Heart left ventricle (tissue), 16 donors: ENCODE measurements at places on chromosomes 16 and 17.

DNA sequence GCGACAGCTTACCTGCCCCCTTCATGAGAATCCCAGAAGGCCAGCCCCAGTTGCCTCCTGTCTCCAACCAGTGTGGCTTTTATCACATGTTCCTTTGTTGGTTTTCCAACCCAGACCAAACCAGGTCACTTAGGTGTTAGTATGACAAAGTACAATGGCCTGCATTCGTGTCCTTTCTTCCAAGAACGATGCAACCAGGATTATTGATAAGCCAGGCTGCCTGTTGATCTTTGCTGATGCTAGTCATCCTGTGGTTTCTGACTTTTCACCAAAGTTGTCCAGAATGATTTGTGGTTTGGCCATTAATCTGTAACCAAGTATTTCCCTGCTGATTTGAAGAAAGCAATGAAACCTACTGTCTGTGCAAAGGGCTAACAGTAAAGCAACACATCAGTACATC is 191.4 kb downstream of the CYLD start:
- no peak for DNase-seq

DNA sequence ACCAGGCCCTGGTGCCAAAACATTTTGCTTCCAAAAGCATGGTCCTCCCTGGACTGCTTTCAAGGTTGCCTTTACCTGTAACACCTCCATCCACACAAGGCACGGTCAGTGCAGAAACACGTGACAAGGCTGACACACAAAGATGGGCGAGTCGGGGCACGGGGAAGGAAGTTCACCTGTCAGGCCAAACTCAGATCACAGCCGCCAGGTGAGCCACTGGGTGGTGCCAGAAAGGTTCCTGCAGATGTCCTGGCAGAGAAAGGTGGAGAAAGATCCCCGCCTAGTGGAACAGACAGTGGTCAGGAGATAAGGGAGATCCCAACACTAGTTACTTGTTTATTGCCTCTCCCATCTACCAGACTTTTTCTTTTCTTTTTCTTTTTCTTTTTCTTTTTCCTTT is 155.3 kb downstream of the AIPL1 start:
- no peak for DNase-seq

DNA sequence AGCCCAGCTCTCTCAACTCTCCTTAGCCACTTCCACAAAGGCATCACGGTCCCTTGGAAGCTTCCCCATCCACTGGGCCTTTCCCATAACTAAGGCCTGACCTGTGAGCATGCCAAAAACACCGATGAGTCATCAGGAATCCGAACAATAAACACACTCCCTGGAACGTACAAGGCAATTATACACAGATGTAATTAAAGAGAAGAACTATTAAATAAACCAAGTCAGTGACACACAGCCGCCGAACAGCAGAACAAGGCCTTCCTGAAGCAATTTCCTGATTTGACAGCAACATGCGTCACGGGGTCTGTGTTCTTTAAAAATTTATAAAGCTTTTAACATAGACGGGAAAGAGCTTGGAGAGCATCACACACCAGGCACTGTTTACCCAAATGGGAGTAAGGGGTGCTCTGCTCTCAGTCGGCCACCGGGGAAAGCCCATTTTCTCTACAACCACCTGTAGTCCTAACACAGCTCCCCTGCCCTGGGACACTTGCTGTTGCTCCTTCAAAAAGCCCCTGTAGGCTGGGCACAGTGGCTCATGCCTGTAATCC is 29.4 kb downstream of the COG7 start:
- DNase-seq: peak; percentile 76

DNA sequence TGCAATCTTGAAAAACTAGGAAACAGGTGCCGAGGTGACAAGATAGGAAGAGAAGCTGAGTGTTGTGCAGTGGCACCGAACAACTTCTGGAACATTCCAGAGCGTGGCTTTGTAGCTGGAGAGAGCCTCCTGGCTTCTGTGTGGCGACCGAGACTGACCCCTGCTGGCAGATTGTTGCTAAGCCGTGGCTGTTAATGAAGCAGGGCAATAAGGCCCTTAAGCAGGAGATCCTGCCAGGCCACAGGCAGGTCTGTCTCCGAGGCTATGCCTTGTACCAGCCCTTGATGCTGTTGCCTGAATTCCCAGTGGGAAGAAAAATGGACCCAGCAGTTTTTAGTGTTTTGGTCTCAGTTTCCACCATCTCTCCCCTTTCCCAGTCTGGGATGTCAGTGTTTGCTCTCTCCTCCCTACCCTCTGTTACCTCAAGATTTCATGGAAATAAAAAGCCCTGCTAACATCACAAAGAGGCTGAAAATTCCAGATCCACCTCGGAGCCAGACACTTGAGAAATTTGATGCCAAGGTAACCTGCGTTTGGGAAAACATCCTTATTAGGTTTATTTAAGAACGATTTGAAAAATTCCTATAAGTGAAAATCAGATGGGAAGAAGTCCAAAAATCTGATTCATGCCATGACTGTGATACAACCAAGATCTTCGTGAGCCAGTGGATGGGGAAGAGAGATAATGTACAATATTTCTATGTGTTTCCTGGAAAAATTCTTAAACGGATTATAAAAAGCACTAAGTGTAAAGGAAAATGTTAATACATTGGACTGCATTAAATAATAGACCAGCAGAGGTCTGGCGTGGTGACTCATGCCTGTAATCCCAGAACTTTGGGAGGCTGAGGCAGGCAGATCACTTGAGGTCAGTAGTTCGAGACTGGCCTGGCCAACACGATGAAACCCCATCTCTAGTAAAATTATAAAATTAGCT is 265.1 kb downstream of the PRKCA start:
- DNase-seq: peak; percentile 70

DNA sequence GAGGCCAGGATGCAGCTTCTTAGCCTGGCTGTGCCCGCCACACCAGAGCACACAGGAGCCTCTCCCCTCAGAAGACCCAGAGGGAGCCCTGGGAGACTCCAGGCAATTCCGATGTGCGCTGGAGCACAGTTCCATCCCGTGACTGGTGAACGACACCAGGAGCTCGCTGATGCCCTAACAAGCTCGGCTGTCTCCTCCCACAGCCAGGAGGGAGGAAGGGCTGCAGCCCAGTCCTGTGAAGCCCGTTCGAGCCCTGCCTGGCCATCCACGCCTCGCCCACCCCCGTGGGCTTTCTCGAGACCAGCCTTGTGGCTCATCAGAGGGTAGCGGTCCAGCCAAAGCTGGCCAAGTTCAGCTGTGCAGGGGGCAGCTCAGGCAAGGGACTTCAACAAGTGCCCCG is 21.8 kb upstream of the RASD1 start:
- DNase-seq: no peak

DNA sequence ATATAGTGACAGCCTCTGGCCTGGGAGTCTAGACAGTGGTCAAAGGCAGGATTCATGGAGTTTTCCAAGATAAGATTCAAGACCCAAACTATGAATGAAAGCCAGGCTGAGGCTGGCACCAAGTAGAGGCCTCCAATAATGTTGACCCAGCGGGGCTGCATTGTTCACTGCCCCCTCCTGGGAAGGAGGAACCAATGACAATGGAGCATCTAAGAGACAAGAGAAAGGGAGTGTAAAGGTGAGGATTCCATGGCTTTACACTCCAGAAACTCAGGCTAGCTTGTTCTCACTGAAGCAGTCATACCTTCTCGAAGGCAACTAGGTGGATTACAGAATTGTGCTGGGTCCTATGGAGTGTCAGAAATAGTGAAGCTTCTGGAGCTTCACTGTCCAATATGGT is 380.3 kb downstream of the WWOX start:
- DNase-seq: no peak

DNA sequence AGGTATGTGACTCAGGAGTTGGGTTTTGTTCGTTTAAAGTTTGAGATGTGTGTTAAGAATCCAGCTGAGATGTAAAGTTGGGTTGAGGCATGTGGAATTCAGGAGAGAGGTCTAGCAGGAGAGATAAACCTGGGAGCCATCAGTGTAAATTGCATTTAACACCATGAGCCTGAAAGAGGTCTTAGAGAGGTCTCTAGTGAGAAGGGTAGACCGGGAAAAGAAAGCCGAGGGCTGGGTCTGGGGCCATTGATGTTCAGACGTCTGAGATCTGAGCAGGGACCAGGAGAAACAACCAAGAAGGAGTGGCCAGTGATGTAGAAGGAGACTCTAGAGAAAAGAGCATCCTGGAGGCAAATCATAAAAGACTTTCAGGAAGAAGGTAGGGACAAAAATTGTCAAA is 44.1 kb upstream of the PIRT start:
- no peak for DNase-seq

- no peak for DNase-seq
Measured at GRCh38 chr17:7216242-7217112, 3.2 kb downstream of the DLG4 start.

DNA sequence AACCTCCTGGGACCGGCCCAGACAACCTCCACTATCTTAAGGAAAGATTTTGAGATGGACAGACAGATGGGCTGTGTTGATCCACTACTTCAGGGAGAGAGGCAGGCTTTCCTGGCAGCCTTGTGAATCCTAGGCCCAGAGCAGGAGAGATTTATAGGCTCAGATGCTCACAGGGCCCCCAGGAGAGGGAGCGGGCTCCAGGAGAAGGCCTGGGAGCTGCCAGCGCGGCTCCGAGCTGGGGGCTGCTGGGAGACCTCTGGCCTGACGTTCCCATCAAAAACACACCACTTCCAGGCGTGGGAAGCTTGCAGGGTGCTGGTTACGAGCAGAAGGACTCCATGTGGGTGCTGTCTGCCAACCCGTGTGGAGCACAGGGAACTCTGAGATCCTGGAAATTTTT is 53.2 kb downstream of the MYH11 start:
- no peak for DNase-seq
